ENCODE measurements at places on chromosomes 11 and 22.

- peak; percentile 87 for DNase-seq
These were observed 89.1 kb upstream of the RTL6 start for GRCh38 chr22:44586999-44587736.

DNA sequence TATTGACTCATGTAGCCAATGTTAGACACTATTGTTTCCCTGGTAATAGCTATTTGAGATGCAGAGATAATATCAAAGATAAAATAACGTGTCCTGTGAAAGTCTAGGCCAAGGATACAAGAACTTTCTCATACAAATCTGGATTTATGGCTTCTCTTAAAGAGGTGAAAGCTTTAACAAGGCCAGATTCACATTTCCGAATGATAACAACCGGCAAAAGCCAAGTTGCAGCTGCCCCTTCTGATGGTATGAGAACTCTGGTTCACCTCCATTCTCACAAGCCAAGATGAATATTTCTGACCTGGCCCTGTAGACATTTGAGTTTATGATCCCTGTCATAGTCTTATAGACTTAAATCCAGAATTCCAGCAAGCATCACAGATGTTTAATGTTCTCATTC, 230.4 kb upstream of the ZC3H12C start:
- no peak for DNase-seq

DNA sequence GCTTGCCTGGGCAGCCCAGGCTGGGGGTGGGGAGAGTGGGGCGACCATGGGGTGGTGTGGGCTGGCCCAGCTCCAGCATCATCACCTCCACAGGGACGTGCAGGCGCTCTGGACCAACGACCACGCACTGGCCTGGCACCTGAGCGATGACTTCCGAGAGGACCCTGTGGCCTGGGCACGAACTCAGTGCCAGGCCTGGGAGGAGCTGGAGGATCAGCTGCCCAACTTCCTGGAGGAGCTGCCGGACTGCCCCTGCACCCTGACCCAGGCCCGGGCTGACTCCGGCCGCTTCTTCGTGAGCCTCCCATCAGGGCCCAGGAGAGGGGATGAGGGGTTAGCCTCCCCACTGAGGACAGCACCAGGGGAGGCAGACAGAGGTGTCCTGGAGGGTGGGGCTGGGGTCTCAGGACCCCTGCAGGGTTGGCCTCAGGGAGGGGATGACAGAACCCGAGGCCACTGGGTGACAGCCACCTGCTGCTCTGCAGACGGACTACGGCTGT, 3.8 kb downstream of the SUSD2 start:
- no peak for DNase-seq

DNA sequence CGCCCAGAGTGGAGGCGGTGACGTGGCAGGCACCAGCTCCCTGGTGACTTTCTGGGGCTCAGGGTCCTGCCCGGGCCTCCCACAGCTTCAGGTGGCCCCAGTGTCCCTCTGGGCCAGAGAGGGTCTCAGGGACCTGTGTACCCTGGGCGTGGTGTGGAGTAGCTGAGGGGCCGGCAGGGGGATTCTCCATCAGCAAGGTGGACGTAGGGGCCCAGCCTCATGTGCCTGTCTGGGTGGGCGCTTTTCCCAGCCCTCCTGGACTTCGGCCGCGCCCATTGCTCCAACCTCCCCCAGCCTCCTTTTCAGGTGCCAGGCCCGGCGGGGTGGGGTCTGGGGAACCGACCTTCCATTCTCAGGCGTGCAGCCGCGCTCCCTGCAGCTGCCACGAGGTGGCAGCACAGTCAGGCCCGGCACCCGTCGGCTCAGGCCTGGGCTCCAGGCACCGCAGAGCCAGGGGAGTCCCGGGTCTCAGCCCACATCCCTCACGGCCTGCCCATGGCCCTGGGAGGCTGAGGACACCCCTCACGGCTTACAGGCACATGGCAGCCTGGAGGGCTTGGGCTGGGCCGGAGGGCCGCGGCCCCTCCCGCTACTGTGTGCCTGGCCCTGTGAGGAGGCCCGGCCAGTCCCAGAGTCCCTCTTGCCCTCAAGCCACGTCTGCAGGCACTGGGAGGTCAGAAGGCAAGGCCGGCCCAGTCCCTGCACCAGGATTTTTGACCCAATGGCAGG, 19.9 kb upstream of the MUC5B start:
- DNase-seq: peak; percentile 34

DNA sequence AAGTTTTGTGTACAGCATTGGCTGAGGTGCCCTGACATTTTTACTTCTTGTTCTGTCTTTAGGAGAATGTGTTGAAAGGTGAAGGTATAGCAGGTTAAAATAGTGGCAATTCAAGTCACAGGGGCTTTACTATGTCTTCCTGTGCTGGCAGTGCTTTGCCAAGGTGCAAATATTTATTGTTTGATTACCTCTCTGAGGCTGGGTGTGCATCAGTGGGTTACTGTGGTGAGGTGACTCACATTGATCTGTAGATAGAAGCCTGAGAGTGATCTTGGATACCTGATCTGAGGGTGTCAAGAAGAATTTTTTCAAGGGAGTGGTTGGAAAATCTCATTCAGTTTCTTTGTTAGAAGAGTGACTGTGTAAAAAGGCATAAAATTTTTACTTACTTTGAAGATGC, 90.0 kb downstream of the ARHGAP42 start:
- DNase-seq: peak; percentile 16

DNA sequence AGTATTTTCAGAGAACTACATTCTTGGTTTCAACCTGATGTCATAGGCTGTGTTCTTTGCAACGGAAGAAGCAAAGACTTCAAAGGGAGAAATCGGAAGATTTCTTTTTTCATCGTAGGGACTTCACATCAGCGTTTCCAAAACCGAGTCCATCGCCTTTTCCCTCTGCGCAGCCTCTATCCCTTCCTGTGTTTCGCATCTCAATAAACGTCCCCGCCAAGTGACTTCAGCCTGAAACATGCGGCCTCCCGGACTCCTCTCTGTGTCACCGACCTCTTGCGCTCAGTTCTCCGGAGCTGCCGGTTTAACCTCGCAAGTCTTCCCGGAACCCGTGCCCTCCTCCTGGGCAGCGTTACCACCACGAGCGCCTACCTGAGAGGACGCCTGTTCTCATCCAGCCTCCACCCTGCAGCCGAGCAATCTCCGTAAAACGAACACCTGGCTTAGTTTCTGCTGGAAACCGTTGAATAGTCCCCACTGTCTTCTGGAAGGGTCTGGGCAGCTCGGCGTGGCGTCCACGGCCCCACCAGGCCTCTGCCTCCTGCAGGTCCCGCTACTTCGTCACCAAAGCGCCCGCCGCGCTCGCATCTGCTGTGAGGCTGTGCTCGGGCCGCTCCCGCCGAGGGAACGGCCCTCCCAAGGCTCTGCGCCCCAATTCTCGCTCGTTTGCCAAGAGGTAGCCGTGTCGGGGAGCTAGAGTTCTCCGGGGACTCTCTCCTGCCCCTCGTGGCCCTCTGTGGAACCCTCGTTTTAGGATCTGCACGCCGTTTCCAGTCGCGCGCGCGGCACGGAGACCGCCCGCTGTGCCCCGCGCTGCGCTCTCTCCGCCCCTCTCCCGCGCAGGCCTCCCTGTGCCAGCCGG, at the start of gene GLB1L3:
Gene GLB1L3 (plus strand): TSS at position 846 of the 862 bp plus-strand sequence. CDS start 362 bp downstream, outside the sequence.
- peak; percentile 86 for DNase-seq

DNA sequence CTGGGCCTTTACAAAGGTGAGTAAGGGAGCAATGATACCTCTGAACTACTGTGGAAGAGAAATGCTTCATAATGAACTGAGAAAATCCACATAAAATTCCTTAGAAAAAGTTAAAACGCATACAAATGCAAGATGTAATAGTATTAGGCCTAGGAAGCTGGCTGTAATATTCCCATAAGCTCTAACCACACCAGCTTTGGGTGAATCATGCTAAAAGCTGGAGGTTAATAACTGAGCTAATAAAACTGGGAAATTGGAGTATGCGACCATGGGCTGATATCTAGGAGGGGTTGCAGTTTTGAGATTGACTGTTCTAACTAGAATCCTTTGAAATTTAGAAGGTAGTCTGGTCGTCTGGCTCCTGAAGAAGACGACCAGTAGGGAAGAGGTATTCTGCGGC, 28.6 kb upstream of the RCE1 start:
- DNase-seq: no peak

DNA sequence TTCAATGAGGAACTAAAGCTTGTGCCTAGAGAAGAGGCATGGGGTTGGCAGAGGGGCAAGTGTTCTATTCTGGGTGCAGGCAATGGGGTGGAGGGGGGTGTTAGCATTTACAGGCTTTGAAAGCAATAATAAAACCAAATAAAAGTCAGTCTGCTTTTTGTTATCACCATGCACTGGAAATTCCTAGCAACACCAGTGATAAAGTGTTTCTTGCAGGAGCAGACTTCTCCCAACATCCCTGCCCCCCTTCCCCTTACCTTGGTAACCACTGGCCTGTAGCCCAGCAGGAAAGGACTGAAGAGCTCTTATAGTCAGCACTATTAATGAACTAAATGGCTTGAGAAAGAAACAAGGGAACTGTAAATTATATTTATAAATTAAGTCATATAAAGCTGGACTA, 65.2 kb upstream of the SESN3 start:
- DNase-seq: no peak

- DNase-seq: no peak
These were observed 53.5 kb downstream of the VSIG10L2 start for GRCh38 chr11:125999234-125999880.

DNA sequence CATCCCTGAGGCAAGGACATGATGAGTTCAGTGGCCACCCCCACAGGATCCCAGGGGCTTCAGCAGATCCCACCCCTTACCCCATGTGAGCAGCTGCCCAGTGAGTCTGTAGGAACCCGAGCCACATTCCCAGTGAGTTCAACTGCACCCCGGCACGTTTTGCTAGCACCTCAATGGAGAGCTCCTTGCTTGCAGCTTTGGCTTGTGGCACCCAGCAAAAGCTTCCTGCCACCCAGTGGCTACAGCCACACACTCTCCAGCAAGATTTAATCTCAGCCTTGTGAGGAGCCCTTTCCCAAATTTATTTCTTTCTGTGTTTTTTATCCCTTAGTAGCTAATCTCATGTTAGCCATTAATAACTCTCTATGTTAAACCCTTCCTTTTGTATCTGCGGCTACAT, 4.0 kb downstream of the SAA1 start:
- no peak for DNase-seq

- DNase-seq: no peak
These were observed 240.6 kb downstream of the ETS1 start for GRCh38 chr11:128346804-128347203.

- no peak for DNase-seq
These were observed 1001.1 kb downstream of the BRD1 start for GRCh38 chr22:48826546-48826945.

- no peak for DNase-seq
These were observed 69.1 kb upstream of the NTM start for GRCh38 chr11:131301306-131301705.

GRCh38 chr22:42399315-42400271, 32.6 kb downstream of the NFAM1 start:
- DNase-seq: peak; percentile 99

DNA sequence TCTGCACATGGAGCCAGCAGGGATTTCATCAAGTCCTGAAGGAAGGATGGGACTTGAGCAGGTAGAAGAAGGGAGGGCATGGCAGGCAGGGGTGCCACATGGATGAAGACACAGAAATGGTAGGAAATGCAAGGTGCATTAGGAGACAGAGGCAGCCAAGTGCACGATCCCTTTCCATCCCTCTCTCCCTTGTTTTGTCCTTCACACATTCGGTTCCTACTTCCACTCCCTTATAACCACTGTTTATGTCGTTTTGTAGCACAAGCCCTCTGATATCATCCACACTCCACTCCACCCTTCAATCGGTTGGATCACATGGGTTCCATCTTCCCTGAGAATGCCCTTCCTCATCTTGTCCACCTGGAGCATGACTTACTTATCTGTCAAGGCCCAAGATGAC, 35.2 kb downstream of the IFT27 start:
- DNase-seq: no peak

DNA sequence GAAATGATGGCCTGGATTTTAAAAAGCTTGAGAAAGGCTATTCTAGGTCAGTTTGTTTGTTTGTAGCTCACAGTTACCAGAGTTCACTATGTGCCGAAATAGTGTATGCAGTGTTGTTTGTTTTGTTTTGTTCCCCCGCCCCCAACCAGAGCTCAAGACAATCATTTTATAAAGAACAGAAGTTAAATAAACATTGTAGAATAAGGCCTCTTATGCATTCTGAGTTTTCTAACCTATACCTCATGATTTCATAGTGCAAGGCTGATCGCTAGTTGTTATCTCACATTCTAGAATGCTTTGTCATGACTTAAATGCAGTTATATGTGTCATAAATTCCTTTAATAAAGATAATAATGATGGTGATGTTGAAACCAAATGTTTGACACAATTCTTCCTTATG, 7.8 kb downstream of the KCNA4 start:
- no peak for DNase-seq

DNA sequence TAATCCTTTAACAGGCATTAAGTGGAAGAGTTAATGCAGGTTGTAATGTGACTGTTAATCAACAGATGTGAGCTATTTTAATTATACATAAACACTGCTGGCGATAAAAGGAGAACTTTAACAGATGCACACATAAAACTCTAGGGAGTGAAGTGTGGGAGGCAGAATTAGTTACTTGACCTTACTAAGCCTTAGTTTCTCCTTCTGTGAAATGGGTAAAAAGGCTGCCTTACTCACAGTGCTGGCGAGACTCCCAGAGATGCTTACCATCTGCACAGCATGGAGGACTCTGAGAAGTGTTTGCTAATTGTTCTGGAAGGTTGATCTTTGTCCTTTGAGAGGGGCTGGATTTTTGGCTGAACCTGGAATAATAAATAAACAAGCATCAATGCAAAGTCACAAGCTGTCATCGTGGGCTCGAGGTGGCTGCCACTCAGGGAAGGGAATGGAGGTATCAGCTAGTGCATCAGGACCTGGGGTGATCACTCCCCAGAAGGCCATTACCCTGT, 58.6 kb upstream of the MPEG1 start:
- DNase-seq: no peak

All from COR-L47 (cell line).